ENCODE measurements at places on chromosomes 1 and 21.

DNA sequence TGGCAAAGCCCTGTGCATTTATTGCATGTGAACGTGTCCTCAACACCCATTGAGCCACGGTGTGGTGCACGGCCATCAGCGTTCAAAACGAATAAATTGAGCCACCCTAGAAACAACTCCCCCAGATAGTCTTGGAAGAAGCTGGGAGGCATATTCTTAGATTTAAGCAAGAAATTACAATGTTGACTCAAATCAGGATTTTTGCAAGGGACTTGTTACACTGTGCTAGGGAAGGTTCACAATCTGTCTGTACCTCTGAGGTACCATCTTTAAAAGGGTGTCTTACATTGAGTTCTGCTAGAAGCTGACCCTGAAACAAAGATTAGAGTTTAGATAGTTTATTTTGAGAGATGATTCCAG is 16.2 kb downstream of the CD247 start:
- DNase-seq, result no peak

- no peak for DNase-seq
Observed at GRCh38 chr1:6399294-6399693, 5.7 kb upstream of the ACOT7 start.

DNA sequence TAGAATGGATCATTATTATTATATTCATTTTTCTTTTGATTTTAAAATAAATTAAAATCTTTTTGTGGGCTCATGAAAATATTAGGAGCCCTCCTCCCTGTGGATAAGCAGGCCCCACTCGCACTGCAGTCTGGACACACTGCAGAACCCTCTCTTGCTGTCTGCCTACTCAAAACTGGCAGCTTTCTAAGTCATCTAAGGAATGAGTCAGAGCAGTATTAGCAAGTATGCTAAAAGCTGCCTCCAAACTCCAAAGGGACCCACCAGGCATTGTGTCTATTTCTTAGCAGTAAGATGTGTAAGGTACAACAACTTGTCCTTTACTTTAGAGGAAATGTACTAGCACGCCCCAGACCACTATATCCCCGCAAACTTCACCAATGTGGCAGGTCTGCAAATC is 108.8 kb downstream of the SYF2 start:
- peak; percentile 10 for DNase-seq

DNA sequence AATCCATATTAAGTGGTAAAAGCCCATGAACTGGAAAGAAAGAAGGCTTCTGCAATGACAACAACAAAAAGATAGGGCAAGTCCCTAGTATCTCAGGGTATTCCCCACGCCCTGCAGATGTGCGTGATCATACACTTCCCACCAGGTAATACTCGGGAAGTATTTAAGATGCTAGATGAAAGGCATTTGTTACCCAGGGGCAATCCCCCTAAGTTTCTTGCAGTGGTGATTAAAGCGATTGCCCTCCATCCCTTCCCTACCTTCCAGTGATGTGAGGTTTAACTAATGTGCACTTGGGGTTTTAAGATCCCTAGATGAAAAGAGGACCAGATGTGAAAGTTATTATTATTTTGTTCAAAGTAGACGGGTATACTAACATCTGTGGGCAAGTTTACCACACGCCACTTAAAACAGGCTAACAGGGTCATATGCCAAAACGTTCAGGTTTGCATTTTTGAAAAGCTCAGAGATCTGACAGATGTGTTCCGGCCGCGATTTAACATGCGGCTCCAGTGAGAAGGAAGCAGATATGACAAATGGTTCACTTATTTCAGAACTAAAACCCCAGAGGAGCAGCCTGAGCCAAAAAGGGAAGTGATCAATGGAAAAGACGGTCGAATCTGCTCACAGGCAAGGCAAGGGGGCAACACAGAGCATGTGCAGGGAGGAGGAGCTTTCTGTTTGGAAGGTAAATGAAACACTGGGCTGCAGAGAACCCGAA is 17.4 kb downstream of the TIAM1 start:
- DNase-seq, result no peak

GRCh38 chr1:25612421-25612820 is 4.2 kb upstream of the MAN1C1 start:
- no peak for DNase-seq

GRCh38 chr21:39119891-39120290 is 63.4 kb downstream of the PSMG1 start:
- no peak for DNase-seq

GRCh38 chr1:177137814-177138213 is 26.7 kb downstream of the ASTN1 start:
- DNase-seq, result no peak

DNA sequence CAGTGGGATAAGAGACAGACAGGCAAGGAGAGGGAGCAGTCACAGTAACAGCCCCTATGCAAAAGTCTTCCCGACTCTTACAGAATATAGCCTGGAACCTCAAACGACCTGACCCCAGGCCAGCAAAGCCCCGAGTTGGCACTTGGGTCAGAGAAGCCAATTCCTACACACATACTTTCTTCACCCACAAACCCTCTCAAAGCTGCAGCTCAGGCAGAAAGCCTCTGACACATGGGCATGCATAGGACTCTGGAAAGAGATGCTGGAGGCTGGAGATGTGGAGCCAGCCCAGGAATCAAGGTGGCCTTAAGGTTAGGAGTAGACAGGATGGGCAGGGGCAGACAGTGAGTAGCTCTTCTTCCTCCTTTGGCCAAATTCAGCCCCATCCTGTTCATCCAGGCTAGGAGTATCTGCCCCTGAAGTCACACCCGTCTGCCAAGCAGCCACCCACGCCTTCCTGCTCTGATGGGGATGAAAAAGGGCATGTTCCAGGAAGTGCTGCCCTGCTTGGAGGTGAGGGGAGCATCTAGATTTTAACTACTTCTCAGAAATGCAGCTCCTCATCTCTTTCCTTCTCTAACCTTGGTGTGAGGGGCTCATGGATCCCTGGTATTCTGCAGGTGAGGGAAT is 7.8 kb downstream of the SLC41A1 start:
- DNase-seq, result no peak

DNA sequence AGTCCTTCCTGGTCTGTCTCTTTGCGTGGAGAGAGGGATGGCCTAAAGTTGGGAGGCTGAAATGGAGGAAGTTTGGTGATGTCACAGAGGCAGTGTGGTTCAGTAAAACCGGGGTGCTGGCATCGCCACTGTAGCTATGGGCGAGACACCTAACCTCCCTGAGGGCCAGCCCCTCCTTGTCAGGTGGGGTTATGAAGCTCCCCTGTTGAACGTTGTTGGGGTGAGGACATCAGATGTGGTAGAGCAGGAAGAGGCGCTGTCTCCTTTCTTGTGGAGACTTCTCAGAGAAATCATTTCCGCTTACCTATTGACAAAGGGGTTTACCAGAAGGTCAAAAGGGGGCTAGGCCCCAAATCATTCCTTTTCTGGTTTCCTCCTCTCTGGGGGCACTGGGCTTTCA is 294.7 kb downstream of the SIPA1L2 start:
- no peak for DNase-seq

DNA sequence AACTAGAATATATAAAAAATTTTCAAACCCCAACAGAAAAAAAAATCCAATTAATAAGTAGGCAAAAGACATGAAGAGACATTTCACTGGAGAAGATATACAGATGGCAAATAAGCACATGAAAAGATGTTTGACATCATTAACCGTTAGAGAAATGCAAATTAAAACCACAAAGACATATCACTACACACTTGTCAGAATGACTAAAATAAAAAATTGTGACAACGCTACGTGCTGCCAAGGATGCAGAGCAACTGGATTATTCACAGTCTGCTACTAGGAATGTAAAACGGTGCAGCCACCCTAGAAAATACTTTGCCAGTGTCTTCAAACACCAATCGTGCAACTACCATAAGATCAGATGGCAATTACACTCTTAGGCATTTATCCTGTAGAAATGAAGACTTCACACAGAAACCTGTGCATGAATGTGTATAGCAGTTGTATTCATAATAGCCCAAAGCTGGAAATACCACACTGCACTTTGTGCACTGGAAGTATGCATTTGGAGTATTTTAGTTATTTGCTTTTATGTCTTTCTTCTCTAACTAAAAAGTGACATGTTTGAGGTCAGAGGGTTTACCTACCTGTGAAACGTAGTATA is 75.3 kb upstream of the PALMD start:
- DNase-seq, result no peak

DNA sequence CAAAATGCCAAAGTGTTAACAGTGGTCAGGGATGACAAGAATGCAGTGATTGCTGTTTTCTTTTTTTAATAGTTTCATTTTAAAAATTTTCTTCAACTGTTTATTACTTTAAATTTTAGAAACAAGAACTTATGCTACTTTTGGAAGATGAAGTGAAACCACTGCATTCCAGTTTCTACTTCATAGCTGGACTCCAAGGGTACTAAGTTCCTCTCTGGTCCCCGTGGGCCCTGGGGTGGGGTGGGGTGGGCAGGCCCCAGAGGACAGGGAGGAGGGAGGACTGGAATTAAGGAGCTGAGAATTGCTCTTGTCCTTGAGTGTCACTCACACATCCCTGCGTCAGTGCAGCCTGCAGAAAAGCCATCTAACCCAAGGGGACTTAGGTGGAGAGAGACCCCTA is 97.3 kb downstream of the RAVER2 start:
- no peak for DNase-seq

GRCh38 chr1:24235921-24236788 is 49.1 kb upstream of the IFNLR1 start:
- peak; percentile 26 for DNase-seq

DNA sequence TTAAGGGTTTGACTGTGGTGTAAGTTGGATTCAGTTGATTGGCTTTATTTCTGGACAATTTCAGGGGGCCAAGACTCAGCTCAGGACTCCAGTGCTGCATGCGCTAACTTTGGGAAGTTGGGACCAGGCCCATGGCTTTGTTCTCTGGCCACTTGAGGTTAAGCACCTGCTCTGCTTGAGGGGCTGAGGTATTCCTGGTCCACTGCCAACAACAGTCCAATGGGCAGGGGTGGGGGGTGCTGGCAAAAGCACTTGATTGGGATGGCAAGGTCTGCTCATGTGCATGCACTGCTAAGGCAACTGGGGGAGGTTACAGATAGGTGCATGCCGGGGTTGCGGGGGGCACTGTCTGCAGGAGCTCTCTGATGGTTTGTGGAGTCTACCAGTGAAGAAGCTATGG is 52.6 kb upstream of the ASB17 start:
- no peak for DNase-seq

GRCh38 chr1:47529520-47530098 is 91.8 kb downstream of the FOXD2 start:
- DNase-seq, result no peak

- DNase-seq, result peak; percentile 40
Observed at GRCh38 chr21:42524341-42525028, 10.8 kb downstream of the SLC37A1 start.

GRCh38 chr1:183291802-183292514 is 105.9 kb downstream of the LAMC2 start:
- peak; percentile 96 for DNase-seq

DNA sequence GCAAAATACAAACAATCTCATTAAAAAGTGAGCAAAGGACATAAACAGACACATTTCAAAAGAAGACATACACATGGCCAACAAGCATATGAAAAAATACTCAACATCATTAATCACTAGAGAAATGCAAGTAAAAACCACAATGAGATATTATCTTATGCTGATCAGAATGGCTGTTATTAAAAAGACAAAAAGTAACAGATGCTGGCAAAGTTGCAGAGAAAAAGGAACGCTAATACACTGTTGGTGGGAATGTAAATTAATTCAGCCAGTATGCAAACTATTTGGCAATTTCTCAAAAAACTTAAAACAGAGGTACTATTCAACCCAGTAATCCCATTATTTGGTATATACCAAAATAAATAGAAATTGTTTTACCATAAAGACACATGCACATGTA is 32.2 kb upstream of the TNFSF18 start:
- peak; percentile 23 for DNase-seq

DNA sequence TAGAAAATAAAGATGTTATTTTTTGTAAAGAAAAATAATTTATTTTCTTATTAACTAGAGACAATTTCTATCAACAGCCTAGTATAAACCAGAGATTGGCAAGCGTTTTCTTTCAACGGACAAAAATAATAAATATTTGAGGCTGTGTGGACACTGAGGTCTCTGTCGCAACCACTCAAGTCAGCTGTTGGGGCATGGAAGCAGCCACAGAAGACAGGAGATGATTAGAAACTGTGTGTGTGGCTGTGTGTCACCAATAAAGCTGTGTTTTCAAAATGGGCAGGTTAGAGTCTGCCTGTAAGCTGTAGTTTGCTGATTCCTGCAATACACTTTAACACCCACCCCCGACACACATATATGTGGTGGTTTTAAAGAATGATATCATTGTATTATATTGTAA is 200.6 kb upstream of the HMCN1 start:
- DNase-seq, result peak; percentile 68

DNA sequence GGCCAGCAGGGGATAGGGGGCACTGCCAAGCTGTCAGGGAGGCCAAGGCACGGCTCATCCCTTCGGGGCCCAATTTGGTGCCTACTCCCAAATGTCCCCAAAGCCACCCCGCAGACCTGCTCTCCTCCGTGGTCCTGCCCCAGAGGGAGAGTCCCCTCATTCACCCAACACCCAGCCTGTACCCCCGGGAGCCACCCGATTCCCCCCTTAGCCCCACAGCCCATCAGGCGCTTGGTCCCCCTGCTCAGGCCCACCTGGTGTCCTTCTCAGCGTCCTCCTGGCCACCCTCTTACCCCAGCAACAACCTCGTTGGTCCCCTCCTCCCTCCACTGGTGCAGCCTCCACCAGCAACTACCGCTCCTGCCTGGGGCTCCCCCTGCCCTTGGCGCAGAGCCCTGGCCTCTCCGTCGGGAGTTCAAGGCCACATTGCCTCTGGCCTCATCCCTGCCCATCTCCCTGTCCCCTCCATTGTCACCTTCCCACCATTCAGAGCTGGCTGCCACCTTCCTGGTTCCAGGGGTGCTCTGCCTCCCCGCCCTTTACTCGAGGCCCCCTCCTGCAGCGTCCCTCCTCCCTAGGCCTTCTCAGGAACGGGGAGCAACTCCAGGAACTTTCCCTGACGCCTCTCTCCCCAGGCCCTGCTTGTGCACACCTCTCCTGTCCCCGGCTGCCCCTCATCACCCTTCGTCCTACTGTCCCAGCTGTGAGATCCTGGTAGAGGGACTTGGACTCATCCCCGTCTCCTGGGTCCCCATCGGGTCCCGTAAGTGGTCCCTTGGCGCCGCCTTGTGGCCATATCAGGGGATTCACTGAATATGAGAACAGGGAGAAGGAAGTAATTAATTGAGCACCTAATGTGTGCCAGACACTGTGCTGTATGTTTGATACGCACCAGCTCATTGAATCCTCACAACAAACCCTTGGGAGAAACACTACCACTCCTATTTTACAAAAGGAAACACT is 73.9 kb downstream of the RAP1GAP start:
- DNase-seq, result peak; percentile 24

Measured in amniotic epithelial cell (primary cell).